HT-29 (cell line): ENCODE measurements at places on chromosomes 6 and 20.

GRCh38 chr6:13776602-13777001 lies 37.8 kb downstream of the MCUR1 start:
- DNase-seq, result no peak

DNA sequence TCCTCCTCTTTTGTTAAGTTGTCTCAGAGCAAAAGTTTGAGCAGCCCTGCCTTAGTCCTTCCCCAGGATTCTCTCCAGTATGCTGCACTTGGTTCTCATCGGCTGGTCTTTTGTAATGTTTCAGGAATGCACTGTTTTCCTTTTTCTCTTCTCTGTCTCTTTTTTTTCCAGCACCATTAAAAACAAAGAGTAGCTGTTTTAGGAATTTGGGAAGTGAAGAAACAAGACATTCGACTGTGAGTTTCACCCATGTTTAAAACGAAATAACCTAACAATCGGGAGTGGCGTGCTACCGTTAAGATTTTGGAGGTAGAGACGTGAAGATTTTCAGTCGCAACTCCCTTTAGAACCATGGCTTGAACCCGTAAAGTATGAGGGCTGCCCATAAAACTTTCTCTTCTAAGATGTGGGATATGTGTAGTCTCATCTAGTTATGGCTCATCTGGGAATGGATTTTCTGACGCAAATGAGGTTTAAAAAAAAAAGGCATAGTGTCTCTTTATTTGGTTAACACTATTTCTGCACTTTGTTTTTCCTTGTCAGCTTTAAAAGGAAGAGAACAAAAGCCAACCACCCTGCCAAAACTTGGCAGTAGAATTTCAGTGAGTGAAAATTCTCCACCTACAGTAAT lies 35.9 kb upstream of the RAB23 start:
- no peak for DNase-seq

- no peak for DNase-seq
Measured at GRCh38 chr6:9186148-9186547, 750.8 kb upstream of the SLC35B3 start.

DNA sequence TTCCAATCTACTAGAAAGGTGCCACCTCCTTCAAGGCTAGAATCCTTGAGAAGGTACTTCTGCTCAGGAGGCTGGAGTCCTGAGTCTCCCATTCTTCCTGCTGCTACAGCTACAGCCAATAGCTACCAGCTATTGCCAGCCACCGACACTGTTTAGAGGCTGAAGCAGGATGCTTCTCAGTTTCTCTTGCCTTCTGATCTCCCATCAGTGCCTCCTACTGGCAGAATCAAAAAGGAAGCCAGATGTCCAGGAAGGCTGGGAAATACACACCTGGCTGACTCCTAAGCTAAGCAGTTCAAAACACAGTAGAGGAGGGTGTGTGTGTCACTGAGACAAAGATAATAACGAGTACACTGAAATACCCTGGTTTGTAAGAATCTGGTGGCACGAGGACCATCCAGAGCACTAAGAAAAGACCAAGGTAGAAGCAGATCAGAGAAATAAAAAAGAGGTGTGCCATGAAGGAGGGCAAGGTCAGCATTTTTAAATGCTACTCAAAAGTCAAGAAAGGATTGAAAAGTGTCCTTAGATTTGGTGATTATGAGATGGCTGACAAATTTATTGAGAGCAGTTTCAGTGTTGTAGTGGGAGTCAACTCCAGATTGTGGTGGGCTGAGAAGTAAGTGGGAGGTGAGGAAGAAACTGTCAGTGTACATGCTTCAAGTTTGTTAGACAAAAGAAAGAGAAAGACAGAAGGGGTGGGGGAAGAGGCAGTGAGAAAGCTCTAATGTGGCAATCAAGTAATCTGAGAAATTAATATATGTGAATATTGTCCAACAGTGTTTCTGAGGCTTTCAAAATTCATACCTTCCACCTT lies 2.3 kb upstream of the HLA-DMA start:
- DNase-seq, result no peak

- DNase-seq, result no peak
Measured at GRCh38 chr20:7696311-7696710, 243.9 kb downstream of the HAO1 start.

- no peak for DNase-seq
Measured at GRCh38 chr6:5337573-5337972, 76.3 kb downstream of the FARS2 start.

DNA sequence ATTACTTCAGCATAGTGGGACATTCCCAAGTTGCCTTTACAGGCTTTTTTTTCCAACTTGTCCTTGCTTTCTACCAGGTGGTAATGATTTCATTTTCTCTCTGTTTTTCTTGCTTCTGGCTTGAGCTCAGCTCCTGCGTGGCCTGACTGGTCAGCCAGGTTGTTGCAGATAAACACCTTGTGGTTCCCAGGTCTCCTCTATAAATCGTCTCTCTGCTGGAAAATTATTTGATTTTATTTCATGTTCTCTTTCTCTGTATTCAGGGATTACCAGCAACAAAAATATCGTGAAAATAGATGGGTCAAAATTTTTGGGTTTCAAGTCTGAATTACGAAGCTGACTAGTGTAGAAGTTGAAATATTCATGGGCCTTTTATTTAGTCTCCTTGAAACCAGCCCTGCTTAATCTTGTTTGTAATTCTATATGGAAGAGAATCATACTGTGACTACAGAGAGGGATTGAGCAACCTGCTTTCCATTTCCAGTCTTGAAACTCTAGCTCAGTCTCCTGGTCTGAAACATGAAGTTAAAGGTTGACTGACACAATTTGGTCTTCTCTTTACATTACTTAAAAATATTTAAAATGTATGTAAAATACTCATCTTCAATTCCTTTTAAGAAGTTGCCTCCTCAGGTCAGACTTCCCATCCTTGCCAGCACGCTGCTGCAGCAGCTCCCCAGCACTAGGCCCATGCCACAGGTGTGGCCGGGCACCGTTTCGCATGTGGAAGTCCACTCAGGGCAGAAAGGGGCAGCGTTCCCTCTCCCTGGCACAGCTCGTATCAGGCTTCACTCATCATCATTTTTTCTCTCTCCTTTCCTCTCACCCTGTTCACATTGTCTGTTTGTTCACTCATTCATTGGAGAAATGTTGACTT lies 7.1 kb downstream of the DUSP22 start:
- no peak for DNase-seq

DNA sequence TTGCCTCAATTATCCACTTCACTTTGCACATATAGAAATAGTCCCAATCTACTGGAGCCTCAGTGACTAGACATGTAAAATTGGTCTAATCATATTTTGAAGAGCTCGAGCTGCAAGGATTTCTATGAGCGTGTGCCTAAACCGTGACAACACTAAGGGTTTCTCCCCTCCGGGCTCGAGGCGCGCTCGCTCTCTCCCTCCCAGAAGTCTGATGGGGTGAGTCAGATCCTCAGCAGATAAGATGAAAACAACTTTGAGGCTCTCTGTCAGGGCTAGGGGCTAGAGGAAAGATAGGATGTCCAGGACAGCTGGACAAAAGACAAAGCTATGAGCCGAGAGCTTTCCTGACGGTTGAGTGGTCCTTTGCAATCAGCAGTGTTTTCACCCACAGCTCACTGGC lies 16.8 kb downstream of the GNAS-AS1 start:
- DNase-seq, result no peak

DNA sequence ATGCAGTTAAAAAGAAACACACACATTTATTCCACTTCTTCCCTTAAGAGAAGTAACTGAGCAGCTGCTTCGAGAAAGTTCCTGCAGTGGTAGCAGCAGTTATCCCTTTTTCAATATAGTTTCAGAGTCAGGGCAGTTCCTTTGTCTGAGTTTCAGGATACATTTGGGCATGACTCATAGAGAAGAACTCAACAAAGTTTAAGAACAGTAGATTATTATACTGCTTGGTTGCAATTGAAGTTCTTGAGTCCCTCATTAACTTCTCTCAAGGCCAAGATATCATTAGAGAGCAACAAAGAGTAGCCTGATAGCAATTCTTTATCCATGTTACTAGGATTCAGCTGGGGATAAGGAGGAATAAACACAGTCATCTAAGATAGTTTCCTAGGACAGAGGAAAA lies 54.4 kb downstream of the TPD52L1 start:
- DNase-seq, result no peak

DNA sequence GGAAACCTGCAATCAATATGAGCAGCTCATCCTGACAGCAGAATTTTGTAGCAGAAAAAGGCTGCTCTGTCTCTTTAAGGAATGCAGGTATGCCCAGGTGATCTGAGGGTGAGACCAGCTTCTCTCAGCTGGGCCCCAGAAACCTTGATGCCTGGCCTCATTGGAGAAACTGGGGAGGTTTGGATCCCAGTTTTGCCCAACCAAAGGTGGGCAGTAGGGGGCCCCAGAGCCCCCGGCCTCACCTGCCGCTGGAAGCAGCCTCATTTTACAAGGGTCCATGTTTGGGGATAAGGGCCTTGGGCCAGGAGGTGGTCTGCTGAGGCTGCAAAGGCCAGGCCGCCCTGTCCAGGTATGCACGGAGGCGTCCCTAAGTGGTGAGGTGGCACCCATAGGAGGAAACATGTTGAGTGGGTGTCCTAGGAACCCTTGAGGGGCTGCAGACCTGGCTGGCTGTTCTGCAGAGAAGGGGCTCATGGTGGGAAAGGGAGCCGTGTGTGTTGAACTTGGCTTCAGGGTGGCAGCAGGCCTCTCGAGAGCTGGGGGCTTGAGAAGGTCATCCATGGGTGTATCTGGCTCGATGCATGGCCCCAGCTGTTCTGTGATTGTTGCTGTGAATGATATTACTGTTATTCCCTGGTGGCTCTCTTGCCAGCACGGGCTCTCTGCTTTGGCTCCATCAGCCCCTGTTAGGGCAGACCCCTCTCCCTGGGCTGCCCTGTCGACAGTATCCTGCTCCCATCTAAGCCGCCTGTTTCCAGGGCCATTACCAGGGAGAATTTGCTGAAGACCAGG lies 208.4 kb downstream of the CDH4 start:
- no peak for DNase-seq

DNA sequence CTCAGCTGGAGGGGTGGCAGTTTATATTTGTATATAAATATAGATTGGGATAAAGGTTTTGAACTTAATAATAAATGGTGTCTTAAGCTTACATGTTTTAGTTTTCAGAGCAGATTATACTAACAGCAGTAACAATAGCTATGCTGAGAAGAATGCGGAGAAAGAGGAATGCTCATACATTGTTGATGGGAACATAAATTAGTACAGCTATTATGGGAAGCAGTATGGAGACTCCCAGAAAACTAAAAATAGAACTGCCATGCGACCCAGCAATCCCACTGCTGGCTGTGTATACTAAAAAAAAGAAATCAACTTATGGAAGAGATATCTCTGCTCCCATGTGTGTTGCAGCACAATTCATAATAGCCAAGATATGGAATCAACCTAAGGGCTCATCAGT lies 127.9 kb downstream of the BCKDHB start:
- DNase-seq, result no peak

DNA sequence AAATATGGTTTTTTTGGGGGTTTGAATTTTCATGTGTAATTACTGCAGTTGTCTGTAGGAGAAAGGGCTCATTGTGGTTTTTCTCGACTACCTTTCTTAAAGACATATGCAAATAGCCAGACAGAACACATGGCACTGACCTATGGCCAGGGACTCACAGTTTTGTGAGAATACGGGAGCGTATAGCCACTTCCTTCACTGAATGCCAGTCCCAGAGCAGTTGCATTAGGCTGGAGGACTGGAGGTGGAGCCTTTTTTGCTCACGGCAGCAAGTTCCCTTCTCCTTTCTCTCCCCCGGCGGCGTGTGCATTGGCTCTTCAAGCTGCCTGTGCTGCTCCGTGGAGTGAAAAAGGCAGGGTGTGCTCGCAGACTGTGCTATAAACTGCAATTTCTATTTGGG lies 114.9 kb downstream of the AKAP7 start:
- DNase-seq, result peak; percentile 51

GRCh38 chr6:38443352-38444144 lies 196.2 kb downstream of the BTBD9 start:
- no peak for DNase-seq

GRCh38 chr6:15930207-15930606 lies 198.7 kb upstream of the MYLIP start:
- DNase-seq, result no peak

DNA sequence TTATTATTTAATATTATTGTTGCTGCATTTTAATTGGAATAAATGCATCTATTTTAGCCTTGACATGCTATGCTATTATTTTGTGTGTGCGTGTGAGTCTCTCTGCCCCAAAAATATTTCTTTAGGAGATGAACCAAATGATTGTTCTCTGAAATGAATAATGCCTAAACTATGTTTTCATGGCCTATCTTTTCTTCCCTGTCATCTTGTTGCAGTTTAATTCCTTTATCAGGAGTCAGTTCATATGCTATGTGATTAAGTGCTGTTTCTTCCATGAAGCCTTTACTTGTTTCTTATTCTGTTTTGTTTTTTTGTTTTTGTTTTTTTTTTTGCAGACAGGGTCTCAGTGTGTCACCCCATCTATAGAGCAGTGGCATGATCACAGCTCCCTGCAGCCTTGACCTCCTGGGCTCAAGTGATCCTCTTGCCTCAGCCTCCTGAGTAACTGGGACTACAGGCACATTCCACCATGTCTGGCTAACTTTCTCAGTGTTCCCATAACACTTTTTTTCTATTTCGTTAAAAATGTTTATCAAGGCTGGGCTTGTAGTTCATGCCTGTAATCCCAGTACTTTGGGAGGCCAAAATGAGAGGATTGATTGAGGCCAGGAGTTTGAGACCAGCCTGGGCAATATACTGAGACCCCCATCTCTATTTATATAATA lies 25.7 kb downstream of the TPX2 start:
- no peak for DNase-seq

DNA sequence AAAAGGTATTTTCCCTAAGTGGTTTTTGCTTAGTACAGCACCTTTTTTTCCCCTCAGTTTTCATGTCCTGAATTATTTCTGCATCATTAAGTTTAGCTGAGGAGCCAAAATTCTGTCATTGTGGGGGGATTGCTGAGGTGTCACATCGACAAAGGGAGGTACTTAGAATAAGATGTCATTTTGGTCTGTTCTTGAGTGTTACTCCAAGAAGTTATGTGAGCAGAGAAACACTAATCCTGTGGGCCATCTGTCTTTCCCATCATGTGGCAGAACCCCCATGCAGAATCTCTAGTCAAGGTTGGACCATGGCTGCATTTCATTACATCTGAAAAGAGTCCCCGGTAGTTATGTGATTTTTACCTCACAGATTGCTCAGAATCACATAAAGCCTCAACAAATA lies 167.8 kb upstream of the CENPW start:
- no peak for DNase-seq

DNA sequence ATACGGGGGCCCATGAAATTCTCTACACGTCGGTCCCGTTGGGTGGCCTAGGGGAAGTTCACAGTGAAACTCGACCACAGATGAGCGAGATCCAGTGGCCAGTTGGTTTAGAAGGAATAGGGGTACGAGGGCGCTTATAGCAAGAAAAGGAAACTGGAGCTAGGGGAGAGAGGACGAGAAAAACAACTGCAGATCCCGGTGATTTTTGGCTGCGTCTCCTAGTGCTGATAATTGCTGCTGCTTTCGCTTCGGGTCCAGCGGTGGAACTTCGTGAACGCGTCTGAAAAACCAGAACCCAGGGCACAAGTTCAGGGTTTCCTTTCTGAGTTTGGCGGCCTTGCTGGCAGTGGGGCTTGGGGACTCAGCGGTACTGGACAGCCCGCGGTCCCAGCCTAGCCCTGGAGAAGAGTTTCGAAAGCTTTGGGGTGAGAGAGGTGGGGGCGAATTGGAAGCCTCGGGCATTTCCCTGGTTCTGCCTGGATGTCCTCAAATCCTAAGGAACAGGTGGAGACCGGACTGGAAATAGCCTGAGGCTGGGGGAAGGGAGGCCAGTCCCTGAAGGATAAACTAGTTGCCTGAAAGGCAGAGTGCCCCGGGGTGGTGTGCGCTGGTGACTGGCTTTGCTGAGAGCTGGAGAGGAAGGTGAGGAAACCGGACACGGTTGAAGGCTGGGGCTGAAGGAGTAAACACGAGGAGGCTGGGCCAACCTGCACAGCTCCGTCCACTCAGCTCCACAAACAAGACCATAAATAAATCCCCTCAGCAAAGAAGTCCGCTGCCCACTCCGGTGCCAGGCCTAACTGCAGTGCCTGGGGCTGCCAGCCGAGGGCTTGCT lies 793 bp downstream of the GMPR start:
- DNase-seq, result no peak
